GM12892 (cell line): ENCODE measurements at places on chromosomes 13 and 19.

DNA sequence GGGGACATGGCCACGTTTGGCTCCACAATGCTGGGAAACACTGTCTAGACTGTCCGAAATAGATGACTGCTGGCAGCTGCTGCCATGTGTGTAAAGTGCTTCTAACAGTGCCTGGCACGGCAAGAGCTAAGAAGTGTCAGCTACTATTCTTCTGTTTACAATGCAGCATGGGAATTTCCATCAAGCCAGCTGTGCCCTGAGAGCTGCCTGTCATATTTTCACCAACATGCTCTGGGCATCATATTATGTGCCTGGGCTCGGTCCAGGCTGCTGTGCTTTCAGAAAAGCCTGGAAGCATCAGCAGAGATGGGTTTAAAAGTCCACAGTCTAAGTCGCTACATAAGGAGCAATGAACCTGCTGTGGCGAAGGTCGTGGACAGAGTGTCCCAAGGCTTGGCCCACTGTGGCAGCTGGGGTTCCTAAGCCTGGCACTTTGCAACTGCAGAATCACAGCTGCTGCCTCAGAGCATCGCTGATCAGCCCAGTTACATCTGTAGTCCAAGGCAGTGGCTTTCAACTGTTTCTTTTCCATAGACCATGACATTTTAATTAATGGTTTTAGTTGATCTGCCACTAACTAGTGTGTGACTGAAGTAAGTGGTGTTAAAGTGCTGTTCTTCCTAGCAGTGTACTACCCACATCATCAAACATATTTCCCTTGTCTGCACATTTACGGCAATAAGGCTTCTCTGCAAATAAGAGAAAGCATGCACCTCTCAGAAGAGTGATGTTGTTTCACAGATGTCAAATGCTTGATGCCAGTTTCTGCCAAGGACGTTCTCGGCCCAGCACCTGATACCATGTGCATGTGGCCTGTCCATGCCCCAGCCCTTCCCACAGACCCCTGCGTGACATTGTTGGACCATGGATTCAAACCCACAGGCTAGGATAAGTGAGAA is 95.7 kb upstream of the C1QTNF9B start:
- no peak for DNase-seq

DNA sequence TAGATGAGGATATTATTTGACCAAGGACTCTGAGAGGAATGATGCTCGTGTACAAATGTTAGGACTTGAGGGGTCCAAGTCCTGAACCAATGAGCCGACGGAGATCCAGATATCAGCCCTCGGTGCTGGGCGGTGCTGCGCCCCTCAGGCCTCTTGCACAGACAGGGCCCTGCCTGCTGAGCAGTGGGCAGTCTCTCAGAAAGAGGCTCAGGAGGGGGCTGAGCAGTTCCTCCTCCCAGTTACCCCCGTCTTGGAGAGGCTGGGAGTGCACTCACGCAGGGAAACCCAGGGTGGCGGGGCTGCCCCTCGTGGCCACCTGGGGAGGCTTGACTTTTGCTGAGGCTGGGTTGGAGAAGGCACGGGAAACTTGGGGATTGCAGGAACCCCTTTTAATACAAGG is 18.4 kb downstream of the TEX29 start:
- no peak for DNase-seq

- no peak for DNase-seq
Measured at GRCh38 chr13:20001366-20002190, 43.1 kb downstream of the ZMYM2 start.

DNA sequence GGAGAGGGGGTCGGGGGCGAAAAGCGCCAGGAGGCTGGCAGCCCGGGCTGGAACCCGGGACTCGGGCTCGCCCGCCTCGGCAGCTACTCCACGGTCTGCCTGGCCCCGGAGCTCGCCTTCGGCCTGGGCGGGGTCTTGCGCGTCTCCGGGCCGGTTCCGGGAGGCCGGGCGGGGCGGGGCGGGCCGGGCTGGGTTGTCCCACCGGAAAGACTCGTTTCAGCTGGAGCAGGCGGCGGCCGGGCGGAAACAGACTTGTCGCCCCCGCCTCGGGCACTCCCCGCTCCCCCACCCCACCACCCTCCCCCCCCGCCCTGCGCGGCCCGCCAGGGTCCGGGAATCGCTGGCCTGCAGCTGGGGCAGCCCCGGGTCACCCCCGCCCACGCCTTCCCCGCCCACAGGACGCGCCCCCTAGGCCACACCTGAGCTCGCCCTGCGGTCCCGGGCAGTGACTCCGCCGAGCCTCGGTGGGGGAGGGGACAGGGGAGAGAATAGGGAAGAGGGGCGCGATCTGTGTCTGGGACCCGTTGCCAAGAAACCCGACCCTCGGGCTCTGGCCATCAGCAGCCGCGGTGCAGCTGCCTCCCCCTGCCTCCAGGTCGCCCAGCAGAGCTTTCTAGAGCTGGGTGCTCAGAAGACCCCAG is 109.4 kb downstream of the KCTD15 start:
- no peak for DNase-seq

GRCh38 chr13:43203781-43204180 is 180.4 kb downstream of the DNAJC15 start:
- no peak for DNase-seq

DNA sequence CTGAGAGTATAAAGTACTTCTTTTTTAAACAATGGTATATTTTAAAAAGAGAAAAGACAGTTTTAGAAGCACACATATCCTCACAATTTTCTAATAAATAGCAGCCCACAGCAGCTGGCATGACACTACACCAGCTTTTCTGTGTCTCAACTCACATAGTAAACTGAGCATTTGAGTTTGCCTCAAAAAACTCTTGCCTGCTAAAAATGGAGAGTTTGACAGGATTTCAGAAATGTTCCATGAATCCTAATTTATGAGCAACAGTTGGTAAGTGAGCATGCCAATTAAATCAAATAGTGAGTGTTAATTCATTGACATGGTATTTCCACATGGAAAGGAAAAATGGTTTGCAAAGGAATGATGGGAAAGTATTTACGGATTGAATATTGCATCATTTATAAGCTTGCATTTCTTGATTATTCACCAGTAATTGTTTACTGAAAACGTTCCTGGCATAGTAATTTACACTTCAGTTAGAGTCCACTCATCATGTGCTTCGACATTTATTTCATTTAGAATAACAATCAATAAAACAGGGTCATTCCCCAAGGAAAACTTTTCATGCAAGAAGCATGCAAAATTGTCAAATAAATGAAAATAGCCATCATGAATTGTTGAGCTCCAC is 323.0 kb downstream of the EFNB2 start:
- no peak for DNase-seq

DNA sequence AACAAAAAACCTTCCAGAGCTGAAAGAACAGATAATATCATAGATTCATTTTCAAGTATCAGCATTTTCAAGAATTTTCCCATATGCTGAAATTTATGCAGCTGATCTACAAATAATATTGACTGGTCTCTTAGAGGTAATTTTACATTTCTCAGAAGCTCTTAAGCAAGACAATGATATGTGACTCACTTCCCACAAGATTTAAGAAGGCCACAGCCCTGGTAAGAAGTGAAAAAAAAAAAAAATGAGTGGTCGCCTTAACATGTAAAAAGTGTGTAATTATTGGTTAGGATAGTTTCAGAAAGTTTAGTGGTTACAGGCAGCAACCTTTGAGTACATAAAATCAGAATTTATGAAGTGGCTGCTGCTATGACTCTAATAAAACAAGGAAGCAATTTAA is 54.5 kb downstream of the NUFIP1 start:
- no peak for DNase-seq

- no peak for DNase-seq
Measured at GRCh38 chr19:16599655-16600346, 27.6 kb upstream of the SLC35E1 start.

DNA sequence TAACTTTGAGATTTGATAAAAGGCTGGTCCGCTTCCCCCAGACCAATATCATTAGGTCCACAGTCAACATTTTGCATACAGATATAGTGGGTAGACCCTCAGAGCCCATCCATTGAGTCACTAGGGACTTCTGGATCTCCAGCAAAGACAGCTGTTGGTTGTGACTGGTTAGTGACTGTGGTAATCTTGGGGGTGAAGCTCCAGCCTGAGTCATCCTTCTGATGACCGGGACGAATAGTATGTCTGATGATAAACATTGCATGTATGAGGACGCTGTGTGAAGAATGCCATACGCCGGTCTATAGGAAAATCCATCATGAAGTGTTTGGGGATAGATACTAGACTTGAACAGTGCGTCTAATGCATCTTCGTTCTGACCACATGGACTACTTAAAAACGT is 307.0 kb downstream of the UQCRFS1 start:
- DNase-seq: no peak

GRCh38 chr19:18313398-18313797 is 9.5 kb downstream of the LSM4 start:
- DNase-seq: no peak

DNA sequence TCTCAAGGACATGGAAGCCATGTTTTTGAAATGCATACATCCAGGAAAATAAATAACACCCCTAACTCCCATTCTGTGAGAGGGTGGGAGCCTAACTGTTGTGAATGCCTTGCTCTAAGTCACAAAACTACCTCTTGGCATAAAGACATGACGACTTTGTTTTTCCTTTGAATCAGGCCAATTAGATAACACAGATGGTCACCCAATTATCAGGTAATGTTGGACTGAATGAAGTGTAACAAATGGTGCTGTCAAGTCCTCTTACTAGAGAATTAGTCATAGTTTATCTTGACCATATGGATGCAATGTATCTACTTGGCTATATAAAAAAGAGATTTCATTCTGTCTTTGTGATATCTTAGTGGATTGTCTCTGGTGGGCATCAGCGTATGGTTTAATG is 553.6 kb upstream of the ATXN8OS start:
- no peak for DNase-seq

- no peak for DNase-seq
Measured at GRCh38 chr19:50290775-50291174, 38.4 kb downstream of the KCNC3 start.

GRCh38 chr13:108932196-108932595 is 302.8 kb downstream of the MYO16 start:
- DNase-seq: no peak

- DNase-seq: no peak
Measured at GRCh38 chr13:46667687-46668281, 114.8 kb downstream of the LRCH1 start.

GRCh38 chr19:4711211-4711610 is 12.4 kb downstream of the DPP9 start:
- no peak for DNase-seq

GRCh38 chr13:90857921-90858320 is 489.6 kb upstream of the MIR17HG start:
- no peak for DNase-seq

GRCh38 chr13:98019186-98019585 is 65.7 kb downstream of the IPO5 start:
- no peak for DNase-seq

- DNase-seq: no peak
Measured at GRCh38 chr19:45448887-45449299, 18.9 kb upstream of the FOSB start.

DNA sequence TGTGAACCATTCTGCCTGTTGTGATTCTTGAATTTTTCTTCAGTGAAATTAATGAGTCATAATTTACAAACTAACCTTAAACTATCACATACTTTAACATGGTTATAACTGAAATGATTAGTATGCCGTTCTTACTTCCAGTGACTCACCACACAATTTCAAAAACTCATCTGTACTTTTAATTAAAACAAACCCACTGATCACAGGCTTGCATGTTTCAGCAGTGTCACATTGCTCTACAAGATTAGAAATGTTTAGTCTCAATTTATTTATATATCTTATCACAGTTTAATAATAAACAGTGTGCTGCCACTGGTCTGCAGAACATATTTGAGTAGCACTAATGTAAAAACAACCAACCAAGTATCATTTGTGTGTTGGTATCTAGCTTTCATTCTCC is 2227.9 kb upstream of the PCDH20 start:
- DNase-seq: no peak

- no peak for DNase-seq
Measured at GRCh38 chr19:45899253-45899652, 3.2 kb downstream of the MYPOP start.

- DNase-seq: no peak
Measured at GRCh38 chr19:28358633-28359032, 854.3 kb downstream of the UQCRFS1 start.

DNA sequence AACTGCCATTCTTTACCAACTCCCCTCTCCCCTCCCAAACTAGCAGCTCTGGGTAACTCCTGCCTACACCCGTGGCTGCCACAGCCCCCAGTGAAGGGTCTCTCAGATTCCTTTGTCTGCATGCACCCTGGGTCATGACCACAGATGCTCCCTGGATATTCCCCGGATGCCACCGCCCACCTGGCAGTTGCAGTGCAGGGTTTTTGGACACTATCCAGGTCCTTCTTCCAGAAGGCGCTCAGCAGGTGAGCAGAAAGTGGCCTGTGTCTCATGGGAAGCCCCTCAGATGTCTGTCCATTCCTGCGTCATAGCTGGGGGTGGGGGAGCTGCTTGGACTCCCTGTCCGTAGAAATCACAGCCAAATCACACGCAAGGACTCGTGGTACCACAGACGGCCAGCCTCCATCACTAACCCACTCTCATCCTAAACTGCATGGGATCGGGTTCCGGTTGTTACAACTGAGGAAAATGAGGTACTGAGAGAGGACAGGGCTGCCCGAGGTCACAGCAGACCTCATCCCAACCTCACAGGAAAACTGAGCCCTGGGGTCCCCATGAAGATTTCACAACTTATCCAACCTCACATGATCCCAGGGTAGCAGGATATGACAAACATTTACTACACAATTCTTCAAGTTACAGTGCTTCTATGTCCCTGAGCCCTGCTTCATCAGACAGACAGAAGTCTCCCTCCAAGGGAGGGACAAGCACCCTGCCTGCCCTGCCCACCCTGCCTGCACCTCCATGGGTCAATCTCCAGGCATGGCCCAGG is 38.6 kb downstream of the ELL start:
- no peak for DNase-seq

DNA sequence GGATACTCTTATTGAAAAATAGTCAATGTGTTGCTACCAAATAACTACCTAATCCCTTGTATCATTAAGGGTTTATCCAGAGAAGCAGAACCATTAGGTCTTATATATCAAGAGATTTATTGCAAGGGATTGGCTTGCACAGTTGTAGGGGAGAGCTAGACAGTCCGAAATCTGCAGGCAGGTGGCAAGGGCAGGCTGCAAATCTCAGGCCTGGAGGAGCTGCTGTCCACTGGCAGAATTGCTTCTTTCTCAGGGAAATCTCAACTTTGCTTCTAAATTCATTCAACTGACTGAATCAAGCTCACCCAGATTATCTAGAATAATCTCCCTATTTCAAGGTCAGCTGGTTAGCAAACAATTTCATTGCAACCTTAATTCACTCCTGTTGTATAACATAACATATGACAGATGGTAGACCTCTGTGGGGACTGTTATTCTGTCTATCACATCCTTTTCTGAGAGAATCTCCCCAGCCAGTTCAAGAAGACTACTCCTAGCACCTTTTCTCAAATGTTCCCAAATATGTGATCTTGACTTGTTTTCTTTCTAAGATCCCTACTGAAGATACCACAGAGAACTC is 194.2 kb downstream of the NHLRC3 start:
- no peak for DNase-seq

GRCh38 chr13:38980750-38981078 is 9.9 kb downstream of the STOML3 start:
- DNase-seq: no peak

GRCh38 chr13:93851236-93851635 is 624.6 kb downstream of the GPC6 start:
- DNase-seq: no peak
